ENCODE measurements at places on chromosomes 1 and 21.

DNA sequence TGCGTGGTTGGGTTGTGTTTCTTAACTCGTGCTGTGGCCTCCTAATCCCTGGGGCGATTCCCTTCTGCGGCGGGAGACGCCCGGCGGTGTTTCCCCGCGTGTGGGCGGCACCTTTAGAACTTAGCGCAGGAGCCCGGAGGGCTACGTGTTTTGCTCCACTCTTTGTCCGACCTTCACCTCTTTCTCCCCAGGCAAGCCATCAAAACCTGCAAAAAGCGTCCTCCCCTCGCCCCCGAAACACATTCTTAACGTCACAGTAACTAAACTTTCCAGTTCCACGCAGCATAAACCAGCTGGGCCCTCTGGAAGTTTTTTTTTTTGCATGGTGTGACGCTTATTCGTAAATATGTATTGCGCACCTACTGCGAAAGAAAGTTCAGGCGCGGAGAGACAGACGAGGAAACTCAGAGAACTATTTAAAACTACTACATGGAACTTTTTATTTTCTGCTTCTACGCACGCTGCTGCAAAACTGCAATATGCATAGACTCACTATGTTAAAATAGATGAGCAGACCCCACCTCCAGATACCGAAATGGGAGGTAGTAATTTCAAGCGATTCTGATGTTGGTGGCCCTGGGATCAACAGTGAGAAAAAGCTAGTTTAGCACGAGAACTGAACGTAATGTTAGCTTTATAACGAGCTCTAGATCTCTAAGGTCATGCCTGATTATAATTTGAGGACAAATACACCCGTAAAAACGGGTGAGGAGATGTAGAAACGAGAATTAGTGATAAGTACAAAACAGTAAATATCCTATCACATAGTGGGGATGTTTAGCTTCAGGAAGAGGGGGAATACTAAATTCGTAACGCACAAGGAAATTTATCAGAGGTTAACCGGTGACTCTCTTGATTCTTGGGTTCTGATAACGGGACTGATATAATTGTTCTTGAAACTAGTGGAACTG, 920 bp downstream of the MTR start:
- DNase-seq, result peak; percentile 50

DNA sequence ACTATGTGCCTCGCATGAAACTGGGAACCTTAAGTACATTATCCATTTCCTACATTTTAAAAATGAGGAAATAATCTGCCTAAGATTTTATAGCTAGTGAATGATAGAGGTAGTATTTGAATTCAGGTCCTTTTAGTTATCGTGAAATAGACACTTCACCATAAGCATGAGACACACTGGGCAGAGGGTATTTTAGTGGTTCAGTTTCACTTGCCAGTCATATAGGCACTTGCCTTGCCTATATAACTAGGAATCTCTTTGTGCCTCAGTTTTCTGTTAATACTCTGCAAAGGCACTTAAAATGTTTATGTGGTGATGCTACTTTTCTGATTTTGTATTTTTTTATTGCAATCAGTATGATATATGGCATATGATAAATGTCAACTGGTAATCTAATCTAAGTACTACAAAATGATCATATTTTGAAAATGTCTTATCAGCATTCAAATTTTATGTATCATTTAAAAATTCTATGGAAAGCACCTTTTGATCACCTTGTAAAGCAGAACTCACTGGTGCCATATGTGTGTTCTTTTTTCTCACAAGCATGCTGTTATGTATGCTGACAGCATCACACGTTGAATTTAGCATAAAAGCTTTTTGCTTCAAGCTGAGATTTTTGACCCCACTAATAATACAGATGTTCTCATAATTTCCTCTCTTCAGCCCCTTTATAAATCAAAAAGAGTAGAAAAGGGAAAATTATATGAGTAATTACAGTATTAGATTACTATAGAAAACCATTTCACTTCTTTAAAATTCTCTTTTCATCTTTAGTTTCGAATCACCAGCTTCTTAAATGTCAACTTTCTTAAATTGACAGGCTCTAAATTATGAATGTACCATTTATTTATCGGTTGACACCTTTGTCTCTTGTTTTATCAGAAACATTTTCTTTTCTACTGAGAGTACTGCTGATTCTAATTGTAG, 52.6 kb downstream of the RPS6KC1 start:
- DNase-seq, result no peak

- no peak for DNase-seq
Measured at GRCh38 chr1:85225624-85226380, 25.0 kb upstream of the SYDE2 start.

- DNase-seq, result no peak
Measured at GRCh38 chr1:202798260-202798659, 10.0 kb downstream of the KDM5B start.

DNA sequence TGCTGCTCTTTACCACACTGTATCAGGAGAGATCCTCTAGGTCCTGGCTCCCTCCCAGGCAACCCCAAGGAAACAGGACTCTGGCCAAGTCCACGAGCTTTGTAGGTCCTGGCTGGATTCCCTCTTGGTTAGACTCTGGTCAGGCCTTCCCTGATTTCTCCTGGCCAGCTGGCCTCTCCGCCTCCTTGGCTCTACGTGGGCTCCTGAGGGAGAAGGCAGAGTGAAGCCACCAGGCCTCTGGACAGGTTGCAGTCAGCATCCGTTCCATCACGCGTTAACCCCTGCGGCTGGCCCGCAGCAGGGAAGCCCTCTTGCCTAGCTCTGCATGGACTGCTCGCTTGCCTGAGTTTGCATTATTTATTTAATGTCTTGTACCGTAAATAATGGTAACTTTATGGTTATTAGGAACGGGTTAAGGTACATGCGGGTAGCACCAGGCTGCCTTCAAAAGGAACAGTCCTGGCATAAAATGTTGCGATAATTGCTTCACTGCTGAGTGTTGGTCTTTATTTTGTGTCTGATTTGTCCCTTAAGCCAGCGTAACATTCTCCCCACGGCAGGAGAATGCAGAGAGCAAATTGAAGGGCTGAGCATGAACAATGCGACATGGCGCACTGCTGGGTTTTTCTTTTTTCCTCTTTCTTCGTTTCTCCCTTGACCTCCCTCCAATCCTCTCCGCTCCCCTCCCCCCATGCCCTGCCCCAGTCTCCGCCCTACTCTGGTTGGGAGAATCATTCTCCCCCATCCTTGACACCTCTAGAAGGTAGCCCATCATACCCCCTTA, 100.3 kb downstream of the RNF220 start:
- DNase-seq, result no peak

- no peak for DNase-seq
Measured at GRCh38 chr1:68314151-68314780, 81.9 kb upstream of the WLS start.

- DNase-seq, result peak; percentile 2
Measured at GRCh38 chr1:85048296-85049064, at the start of gene MCOLN3. TSS of gene MCOLN3 (minus strand) at chr1:85048500. CDS start at chr1:85045360, 3,140 bp downstream.

- DNase-seq, result no peak
Measured at GRCh38 chr21:44005593-44005992, 6.5 kb upstream of the TRAPPC10 start.

DNA sequence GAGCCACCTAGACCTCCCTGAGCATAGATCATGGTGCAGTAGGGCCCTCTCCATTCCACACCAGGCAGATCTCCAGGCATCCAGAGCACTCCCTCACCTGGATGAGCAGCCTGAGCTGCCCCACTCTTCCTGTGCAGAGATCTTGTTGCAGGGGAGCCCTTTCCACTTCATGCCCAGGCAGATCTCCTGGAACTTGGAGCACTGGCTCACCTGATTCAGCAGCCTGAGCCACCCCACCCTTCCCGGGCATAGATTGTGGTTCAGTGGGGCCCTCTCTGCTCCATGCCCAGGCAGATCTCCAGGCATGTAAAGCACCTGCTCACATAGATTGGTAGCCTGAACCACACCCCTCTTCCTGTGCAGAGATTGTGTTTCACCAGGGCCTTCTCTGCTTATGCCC, 78.0 kb downstream of the SEC16B start:
- DNase-seq, result no peak
